ENCODE measurements at places on chromosomes 7 and 10.

DNA sequence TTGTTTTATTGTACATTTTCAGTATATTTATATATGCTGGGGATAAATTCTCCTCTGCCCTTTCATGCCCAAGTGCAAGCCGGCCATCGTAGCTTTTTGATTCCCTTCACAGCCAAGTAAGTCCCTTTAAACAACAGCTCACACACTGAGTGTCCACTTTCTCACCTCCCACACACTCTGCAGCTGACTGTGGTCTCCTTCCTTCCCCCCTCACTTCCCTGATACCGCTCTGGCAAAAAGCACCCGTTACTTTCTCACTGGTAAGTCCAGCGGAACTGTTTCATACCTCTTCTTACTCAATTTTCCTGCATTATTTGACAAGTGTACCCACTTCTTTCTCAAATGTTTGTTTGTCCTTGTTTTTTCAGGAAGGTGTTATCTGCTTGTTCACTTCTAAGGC is 35.2 kb downstream of the MGAM start:
- no peak for DNase-seq

DNA sequence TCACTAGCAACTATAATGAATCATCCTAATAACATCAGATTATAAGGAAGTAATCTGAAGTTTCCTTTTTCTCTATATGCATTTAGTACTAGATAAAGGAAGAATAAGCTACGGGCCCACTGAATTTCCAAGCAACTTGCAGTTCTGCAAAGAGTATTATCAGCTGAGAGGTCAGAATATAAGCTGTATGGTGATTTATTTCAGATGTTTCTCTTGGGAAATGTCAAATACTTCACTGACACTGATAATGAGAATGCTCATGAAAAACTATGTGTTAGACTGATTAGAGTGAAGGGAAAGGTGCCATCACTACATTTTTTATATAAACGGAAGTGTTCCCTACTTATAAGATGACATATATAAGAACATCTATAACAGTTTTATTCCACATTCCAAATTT is 251.2 kb upstream of the HGF start:
- DNase-seq: no peak

DNA sequence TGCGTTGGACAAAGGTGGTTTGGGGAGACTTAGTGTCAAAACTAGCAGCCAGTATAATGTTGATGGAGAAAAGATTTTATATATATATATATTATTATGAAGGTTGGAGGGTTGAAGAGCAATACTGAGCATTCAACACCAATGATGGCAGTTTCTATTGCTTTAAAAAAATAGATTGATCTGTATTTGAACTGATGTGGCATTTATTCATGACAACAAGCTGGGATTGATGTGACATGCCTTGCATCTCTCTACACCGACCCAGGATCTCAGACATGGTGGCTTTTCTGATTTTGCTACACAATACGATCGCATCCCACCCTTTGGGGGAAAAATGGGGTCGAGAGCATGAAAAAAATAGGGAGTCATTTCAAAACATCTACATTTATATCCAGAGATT is 175.4 kb downstream of the POU6F2 start:
- no peak for DNase-seq

DNA sequence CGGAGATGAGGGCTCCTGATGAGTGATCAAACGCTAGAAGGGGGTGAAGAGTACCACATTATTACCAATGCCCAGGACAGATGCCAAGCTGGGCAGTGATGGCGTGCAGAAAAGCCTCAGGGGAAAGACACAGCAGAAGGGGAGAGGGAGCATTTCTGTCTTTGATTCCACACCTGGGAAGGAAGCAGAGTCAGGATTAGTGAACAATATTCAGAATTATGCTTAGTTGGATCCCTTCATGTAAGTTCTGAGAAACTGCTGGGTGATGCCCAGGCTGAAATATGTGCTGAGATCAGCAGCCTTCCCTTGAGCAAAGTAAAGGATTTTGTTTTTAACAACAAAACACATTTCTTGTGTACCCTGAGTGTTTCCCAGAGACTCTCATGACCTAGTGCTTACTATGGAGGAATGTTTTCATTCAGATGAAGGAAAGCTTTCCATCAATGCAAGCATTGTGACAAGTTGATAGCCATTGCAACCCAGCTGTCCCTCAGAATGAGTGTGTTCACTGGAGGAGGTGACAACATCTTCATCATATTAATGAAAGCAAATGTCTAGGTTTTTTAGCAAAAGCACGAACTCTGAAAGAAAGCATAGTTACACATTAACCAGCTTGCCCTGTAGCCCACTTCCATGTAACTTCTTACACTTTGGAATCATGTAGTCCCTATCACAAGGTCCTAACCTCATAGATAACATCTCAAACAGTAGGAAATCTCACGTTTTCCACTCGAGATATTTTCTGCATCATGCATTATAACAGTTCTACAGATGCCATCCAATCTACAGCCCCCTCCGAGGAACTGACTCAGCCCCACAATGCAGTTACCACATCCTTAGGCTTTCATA is 23.8 kb upstream of the AKR1C1 start:
- DNase-seq: no peak

DNA sequence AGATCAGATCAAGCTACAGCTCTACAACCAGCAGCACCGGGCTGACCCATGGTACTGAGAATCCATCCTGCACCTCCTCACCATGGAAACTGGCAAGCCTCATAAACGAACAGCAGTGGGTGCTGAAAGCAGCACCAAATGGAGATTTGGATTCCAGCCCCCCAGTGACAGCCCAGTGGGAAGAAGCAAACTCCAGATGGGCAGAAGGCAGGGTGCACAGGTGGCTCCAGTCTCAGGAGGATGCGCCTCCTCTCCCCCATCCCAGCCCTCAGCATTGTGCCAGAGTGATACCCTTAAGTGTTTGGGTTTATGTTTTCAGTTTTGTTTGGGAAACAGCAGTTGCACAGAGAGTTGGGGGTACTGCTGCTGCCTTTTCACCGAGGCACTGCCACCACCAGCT is 20.6 kb upstream of the SMO start:
- DNase-seq: no peak

GRCh38 chr10:55141892-55142291 is 340.9 kb upstream of the PCDH15 start:
- DNase-seq: no peak

- DNase-seq: no peak
These were observed 80.3 kb downstream of the WDR11 start for GRCh38 chr10:120931423-120931822.

GRCh38 chr10:35533565-35533964 is 71.6 kb upstream of the GJD4 start:
- no peak for DNase-seq

GRCh38 chr7:44990109-44991023 is 9.6 kb upstream of the CCM2 start:
- DNase-seq: no peak

DNA sequence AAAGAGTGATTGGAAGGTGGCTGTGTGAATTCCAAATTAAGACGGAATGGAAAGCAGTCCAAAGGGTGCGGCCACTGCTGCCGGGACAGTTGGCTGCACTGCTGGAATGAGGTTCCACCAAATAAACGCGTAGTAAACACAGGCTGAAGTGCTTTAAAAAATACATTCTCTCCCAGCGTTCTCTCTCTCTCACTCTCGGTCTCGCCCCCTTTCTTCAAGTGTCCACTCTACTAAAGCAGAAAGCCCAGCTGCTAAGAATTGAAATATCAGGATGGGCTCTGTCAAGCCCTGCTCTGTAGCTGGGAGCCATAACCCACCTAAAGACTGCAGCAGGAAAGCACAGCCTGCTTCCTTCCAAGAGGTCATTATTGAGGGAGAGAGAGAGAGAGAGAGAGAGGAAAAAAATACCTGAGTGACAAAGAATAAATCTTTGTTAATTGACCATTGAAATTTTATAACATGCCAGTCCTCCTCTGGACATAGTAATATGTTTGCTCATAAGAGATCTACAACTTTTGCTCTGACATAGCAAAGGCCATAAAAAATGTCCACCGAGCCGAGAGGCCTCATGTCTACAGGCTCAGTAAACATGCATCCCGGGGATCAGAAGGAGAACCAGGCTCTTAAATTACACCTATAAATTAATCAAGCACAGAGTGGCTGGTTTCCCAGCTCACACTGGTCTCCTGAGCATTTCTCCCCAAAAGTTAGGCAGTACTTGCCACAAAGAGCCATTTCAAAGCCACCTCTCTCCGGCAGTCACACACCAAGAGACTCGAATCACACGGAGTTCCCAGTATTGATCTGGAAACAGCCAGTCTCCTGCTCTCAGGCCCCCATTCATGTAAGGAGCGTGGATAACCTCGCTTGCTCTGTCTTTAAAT is 72.8 kb downstream of the FGFR2 start:
- DNase-seq: no peak

DNA sequence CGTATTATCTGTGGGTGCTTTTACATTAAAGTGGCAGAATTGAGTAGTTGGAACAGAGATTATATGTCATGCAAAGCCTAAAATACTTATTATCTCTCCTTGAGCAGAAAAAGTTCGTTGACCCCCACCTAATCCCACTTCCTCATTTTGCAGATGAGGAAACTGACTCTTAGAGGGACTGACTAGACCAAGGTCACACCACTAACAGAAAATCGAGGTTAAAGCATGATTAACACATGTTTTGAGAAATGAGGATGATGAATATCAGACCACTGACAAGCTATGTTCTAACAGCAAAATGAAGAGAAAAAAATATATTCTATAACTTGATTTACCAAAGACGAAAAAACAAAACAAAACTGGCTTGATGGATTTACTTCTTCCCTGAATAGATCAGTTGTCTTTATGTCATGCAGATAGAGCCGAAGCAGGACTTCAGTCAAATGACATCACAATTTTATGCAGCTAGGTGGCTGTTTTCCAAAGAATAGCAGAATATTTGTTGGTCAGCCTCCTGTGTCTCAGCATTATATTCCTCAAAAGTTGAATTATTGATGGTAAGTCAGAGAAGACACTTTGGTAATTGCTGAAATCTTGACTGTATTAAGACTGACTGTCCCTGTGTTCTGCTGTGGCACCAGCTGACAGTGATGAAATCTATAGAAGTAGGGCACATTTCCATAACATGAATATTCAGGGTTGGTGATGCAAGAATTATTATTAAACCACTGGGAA is 24.2 kb upstream of the SMIM30 start:
- no peak for DNase-seq

Data from NCI-H187 treated with DMSO at 0.1 percent for 48 hours (cell line).